Right ventricle myocardium superior (tissue), 1 donor: ENCODE measurements at places on chromosomes 4 and X. TPM values are rescaled to one million over a fixed set of nuclear protein-coding genes. Genes with fewer than 3 reads are reported as not detected.
A peak's percentile ranks its signal among the peaks of the same experiment; 100 is the strongest.

Gene ANOS1
- total RNA-seq, result 4.5 TPM

Gene TMEM156
- not detected for total RNA-seq

Gene ARHGAP36
- total RNA-seq, result not detected

Gene TMPRSS11F
- total RNA-seq, result not detected

Gene NLRP2B
- not detected for total RNA-seq

Gene CLNK
- not detected for total RNA-seq

Gene ITM2A
- total RNA-seq, result 70.9 TPM

- no peak for DNase-seq
These were observed 93.2 kb upstream of the ATP8A1 start for GRCh38 chr4:42750091-42750490.

GRCh38 chrX:70293621-70294020 is 3.7 kb downstream of the KIF4A start:
- DNase-seq, result no peak

DNA sequence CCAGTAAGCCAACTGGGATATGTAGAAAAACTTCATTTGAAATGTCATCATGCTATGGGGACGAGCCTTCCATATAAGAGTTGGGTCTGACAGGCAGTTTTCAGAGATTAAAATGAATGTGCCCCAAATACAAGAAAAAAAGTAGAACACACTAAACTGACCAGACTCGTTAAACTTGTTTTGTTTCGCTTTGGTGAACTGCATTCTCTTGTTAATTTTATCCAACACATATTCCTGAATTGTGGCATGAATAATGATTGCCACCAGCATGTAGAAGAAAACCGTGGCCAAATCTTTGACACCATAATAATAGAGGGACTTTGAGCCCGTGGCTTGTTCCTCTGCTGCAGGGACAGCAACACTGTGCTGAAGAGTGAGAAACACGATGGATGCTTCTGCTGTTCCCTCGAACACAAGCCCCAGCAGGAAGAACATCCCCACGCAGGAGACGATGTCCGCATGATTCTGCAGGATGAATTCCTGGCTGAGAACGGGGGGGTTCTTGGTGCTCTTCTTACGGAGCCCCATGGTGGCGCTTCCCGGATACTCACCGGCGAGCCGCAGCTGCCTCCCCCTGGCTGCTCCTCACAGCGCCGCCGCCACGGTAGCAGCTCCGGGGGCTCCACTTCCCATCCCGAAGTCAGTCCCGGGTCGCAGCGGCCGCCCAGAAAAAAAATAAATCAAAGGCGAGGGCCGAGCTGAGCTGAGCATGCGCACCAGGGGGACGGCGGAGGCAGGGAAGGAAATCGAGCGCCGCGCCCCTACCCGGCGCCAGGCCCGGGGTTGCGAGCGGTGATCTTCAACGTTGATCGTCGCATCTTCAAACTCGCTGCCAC is at the start of gene TRAM1L1:
Gene TRAM1L1 (minus strand): TSS at position 711 of the 836 bp plus-strand sequence. CDS start 183 bp downstream, at position 528.
- DNase-seq, result peak; percentile 68

DNA sequence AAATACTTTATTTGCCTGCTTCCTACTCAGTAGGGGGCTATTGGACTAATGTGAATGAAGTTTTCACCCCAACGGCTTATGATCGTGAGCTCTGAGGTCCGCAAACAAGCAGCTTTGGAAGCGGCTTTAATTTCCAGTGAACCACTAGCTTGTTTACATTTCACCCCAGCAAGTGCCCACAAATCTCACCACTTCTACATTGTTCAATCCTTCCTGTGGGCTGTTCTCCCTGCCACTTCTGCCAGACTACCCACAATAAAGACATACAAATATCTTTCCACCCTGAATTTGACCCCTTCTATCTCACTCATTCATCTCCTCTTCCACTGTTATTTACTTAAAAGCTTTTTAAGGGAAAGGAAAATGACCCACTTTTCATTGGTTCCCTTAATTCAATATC is 98.0 kb downstream of the CDS1 start:
- DNase-seq, result no peak

DNA sequence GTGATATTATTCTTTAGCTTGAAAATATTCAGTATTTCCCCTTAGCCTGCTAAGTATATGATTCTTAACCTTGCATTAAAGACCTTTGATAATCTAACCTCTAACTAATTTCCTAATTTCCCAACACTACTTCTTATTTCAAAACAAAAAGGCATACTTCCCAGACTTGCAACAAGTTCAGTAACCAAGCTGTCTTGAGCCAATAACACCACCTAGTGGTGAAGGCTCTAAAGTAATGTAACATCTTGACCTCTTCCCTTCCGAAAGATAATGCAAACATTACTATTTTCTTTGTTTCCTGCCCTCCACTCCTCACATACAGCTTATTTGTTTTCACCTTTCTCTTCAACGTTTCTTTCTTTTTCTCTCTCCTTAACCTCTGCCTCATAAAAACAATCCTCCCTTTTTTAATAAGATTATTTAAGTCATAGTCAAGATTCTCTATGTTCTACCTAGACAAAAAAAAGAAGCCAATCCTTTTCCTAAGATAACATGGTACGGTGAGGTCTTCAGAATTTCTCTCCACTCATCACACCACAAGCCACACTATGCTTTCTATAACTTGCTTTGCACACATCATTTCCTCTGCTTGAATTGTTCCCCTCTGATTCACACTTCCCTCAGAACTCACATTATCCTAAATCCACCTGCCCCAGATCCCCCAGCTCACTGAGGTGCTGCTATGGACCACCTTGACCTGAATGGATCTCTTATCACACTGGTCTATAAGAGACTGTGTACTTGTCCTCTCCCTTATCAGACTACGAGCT is 3.5 kb downstream of the FAT1 start:
- DNase-seq, result no peak

- no peak for DNase-seq
These were observed 145.0 kb upstream of the CT83 start for GRCh38 chrX:116607776-116608175.

DNA sequence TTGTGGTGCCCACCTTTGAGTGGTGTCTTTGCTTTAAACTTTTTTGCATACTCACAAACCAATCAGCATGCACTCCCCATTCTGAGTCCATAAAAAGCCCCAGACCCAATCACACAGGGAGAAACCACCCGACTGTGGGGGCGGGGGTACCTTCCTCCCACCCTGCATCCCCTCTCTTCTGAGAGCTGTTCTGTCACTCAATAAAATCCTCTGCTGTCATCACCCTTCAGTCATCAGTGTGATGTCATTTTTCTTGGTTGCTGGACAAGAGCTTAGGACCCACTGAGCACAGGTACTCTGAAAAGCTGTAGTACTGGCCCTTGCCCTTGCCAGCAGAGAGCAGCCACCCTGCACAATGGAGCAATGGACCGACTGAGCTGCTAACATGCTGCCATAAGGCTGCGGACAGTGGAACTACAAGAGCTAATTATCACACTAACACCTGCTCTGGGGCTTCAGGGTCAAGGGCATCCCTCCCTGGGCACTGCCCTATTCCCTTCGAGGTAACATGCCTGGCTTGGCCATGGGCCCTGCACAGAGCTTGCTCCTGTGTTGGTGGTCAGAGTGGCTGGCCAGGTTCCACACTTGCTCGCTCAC is 62.9 kb upstream of the PGRMC2 start:
- no peak for DNase-seq

DNA sequence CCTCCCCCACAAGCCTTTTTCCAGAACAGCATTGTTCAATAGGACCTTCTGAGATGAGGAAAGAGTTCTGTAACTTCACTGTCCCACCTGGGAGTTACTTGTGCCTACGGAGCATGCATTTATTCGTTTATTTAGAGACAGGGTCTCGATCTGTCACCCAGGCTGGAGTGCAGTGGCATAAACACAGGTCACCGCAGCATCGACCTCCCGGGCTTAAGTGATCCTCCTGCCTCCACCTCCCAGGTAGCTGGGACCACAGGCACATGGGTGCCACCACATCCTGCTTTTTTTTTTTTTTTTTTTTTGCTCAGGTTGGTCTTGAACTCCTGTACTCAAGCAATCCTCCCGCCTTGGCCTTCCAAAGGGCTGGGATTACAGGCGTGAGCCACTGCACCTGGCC is 2.9 kb downstream of the MAP3K15 start:
- DNase-seq, result no peak

GRCh38 chrX:132271311-132271778 is 52.1 kb upstream of the RAP2C start:
- DNase-seq, result no peak

- no peak for DNase-seq
These were observed 1.5 kb downstream of the COX18 start for GRCh38 chr4:73067971-73068394.

DNA sequence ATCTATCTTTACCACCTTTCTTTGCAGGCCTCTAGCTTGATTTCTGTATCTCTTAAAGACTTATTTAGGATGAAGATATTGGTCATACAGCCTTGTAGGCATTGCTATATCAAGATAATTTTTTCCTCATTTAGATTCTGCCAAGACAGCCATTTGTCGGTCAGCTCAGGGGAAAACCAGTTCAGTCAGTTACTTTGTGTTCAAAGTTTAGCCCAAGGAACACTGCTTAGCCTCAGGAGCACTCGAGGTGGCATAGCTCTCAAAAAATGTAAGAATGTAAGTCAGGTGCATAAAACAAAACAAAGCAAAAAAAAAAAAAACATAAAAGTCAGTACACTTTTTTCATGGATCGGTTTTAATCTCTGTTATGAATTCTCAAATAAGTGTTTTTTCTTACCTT is 43.4 kb downstream of the NRK start:
- DNase-seq, result no peak

DNA sequence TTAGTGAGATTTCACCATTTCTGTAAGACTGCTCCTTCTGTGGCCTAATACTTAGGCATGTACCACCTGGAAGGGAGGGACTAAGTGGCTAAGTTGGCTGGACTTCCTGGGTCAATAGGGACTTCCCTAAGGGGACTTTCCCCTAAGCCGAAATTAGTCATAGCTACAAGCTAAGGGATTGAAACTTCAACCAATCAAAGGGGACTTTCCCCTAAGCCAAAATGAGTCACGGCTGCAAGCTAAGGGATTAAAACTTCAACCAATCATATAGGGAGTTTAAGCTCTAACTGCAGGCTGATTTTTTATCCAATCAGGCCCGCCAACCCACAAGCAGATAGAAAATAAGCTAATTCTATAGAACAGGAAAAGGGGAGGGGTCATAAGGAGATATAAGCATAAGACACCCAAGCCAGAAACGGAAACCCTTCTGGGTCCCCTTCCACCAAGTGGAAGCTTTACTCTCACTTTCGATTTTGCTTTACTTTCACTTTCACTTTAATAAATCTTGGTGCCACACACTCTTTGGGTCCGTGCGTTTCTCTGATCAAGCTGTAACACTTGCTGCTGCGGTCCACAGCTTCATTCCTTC is 382.8 kb downstream of the KLHL4 start:
- no peak for DNase-seq

DNA sequence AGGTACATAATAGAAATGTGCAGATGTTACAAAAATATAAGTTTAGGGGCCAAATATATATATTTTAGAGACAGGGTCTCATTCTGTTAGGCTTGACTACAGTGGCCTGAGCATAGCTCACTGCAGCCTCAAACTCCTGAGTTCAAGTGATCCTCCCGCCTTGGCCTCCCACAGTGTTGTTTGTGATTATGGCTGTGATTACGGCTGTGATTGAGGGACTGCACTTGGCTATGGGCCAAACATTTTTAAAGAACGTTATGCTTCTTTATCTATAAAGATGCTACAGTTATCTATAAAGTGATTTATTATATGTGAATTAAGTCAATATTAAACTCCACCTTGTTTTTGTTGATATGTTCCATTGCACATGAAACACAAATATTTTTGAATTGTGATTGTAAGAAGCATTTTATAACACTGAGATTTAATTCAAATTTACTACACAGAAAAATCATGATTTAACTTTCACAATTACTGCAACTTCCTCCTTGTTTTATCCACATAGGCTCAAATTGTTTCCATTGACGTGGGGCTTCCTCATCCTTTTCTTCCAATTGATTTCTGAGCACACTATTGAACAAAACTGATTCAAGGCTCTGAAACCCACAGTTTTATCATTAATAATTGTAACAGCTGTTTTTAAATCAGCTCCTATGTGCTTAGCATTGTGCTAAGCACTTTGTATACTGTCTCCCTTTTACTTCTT is 68.4 kb upstream of the BMPR1B start:
- DNase-seq, result no peak

DNA sequence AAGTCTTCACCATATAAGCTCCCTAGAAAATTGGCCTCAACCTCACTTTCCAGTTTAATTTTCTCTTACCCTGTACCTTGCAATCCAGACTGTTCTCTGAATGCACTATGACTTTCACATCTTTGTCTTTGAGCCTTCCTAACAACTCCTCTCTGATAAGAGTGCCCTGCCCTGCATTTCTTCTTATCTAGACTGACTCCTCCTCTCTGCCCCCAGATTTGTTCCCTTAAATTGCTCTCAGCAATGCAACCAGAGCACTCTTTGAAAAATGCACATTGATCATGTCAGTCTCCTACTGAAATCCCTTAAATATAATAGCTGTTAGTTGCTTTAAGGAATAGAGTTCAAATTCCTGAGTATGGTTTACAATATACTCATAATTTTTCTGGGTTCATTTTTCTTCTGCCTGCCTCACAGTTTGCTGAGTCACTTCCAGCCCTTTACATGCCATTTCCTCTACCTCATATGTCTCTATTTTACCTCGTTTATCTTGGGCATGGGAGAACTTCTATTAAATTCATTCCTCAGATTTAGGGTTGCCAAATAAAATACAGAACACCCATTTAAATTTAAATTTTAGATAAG is 582.7 kb upstream of the AADAT start:
- no peak for DNase-seq

- DNase-seq, result no peak
These were observed 16.6 kb downstream of the SAT1 start for GRCh38 chrX:23799469-23800065.

DNA sequence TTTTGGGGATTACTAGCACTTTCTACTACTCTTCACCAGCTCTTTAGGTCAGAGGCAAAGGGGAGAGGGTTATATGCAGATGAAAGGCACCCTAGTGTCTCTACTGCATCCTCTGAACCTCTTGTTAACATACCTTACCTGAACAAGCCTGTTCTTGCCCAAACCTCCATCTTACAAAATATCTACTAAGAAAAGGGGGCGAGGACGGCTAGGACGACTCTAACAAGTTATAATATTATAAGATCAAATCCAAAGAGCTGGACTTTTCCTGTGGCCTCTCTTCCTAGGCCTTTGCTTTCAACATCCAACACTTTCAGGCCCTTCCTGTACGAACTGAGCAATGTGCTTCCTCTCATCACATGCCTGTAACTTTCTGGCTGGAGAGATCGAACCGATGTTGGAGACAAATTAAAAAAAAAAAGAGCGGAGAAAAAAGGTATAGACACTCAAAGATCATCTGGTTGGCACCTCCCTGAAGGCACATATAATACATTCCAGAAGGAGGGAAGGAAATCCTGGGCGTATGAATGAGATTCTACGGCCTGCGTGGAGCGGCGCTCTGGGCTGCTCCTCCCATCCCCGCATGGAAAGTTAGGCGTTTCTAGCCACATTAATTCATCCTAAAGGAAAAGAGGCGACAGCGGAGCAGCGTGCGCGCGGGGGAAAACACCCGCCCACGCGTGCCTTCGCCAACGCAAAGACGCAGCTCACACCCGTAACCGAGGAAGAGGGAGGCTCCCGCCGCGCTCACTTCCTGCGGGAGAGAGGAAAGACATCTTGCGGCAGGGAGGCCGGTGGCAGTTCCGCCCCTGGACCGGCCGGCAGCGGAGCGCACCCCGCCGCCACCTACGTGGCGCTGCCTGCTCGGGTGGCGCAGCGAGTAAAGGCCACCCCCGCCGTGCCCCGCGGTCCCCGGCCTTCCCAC is 808 bp downstream of the PRDM5 start:
- peak; percentile 89 for DNase-seq

- no peak for DNase-seq
These were observed 32.9 kb downstream of the HOPX start for GRCh38 chr4:56648021-56648823.

- DNase-seq, result no peak
These were observed 466.8 kb upstream of the INTU start for GRCh38 chr4:127165971-127166370.

GRCh38 chr4:86221002-86221401 is 138.9 kb downstream of the MAPK10 start:
- no peak for DNase-seq
